Adrenal gland (tissue), 19 donors: ENCODE measurements at places on chromosomes 4 and X. TPM values are rescaled to one million over a fixed set of nuclear protein-coding genes. Genes with fewer than 3 reads are reported as not detected.

DNA sequence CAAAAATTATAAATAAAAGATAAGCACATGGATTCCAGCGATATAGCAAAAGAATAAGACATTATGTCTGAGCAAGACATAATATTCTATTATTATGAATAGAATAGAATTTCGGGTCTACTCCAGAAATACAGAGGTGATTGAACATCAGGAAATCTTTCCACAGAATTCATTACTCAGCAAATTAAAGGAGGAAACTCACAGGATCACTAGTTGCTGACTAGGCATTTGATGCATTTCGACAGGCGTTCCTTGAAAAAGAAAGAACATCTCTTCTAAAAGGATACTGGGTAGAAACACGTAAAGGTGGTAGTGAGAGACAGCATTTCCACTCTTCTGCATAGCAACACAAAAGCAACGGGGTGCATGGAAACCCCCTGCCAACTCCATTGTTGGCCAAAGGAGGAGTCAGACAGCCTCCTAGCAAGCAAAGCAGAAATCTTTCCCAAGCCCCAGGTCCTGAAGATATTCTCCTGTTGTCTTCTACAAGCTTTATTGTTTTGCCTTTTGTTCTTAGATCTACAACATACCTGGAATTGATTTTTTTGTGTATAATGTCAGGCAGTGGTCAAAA, 14.3 kb upstream of the PDZD4 start:
- H3K27ac ChIP-seq = no peak overlapping the region
- H3K4me3 ChIP-seq = no peak overlapping the region
- H3K36me3 ChIP-seq = no peaks in the 10 kb centered on the region
- H3K27me3 ChIP-seq = peaks cover 60% of the 10 kb centered on the region

DNA sequence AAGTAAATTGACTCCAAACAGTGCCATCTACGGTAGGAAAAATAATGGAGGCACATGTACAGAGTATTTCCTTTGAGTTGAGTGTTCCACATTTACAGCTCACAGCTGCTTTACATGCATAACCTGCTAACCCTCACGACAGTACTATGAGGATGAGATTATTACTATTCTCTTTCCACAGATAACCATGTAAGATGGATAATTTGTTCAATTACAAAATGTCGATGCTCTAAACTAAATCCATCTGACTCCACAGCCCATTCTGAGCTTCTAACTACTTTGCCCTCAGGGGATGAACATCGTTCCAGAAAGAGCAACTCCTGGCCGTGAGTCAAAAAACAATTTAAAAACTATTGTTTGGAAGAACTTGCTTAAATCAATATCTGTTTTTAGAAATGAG, 330.4 kb upstream of the NWD2 start:
- no peaks in the 10 kb centered on the region for H3K4me1 ChIP-seq
- no peaks in the 10 kb centered on the region for H3K36me3 ChIP-seq
- no peaks in the 10 kb centered on the region for H3K27me3 ChIP-seq
- H3K27ac ChIP-seq = no peak overlapping the region
- no peak overlapping the region for H3K4me3 ChIP-seq

DNA sequence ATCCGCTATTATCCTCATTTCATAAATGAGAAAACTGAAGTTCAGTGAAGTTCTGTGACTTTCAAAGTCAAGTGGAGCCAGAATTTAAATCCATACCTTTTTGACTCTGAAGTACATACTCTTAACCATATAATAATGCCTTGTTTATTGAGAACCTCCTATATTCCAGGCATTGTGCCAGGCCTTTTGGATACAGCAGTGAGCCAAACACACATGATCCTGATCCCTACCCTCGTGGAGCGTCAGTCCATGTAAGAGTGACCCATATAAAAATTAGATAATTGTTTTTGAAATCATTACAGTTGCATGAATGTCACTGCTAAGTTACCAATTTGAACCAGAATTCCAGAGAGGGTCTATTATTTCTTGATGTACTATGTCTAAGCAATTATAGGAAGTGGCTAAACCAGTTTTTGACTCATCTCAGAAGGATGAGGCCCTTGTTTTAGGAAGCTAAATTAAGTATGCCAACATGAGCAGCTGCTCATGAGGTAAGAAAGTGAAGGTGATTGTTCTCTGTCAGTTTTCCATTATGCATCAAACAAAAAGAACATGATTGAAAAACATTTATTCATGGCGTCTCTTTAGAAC, 289.5 kb downstream of the GLUD2 start:
- no peak for DNase-seq
- H3K36me3 ChIP-seq = no peaks in the 10 kb centered on the region
- H3K27ac ChIP-seq = no peak overlapping the region
- no peaks in the 10 kb centered on the region for H3K27me3 ChIP-seq

GRCh38 chr4:142416711-142417275, 429.3 kb downstream of the INPP4B start:
- H3K4me1 ChIP-seq = no peaks in the 10 kb centered on the region
- DNase-seq = no peak
- H3K4me3 ChIP-seq = no peak overlapping the region
- no peaks in the 10 kb centered on the region for H3K36me3 ChIP-seq

DNA sequence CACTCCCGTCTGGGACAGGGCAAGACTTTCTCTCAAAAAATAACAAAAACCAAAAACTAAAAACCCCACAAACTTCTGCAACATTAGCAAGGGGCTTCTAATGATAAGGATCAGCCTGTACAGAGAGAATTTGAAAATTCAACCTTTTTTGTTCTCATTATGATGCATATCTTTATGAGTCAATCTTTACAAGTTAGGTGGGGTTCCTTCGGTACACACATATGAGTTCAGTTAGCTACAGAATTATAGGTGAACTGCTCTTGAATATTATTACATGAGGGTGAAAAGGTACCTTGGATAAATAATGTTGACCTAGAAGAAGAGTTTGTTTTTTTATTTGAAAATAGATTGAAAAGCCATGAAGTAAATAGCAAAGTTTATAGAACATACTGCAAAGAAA, 252.7 kb downstream of the UNC5C start:
- DNase-seq = no peak
- no peak overlapping the region for H3K27ac ChIP-seq
- H3K4me3 ChIP-seq = no peak overlapping the region
- H3K4me1 ChIP-seq = no peaks in the 10 kb centered on the region

DNA sequence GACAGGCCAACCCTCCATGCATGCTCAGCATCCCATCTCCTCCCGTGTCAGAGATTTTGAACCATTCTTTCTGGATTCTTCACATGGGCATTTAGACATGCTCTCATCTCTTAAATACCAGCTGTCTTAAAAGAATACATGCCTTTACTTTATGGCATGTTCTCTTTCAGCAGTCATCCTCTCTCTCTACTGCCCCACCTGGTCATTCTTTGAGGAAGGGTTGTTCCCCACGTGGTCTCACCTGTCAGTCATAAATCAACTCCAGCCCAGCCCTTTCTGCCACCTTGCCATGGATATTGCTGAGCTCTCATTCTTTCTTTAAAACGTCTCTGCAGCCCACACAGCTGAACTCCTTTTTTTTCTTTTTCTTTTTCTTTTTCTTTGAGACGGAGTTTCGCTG, 111.3 kb downstream of the ARHGAP10 start:
- no peaks in the 10 kb centered on the region for H3K36me3 ChIP-seq
- no peak overlapping the region for H3K4me3 ChIP-seq
- peaks cover 1% of the 10 kb centered on the region for H3K4me1 ChIP-seq
- no peaks in the 10 kb centered on the region for H3K27me3 ChIP-seq

- H3K4me1 ChIP-seq = peaks cover 25% of the 10 kb centered on the region
- DNase-seq = no peak
- no peaks in the 10 kb centered on the region for H3K27me3 ChIP-seq
- H3K27ac ChIP-seq = peak overlapping the region; percentile 82
- H3K4me3 ChIP-seq = no peak overlapping the region
These were observed 9.9 kb upstream of the ANAPC4 start for GRCh38 chr4:25367004-25367621.

- H3K27me3 ChIP-seq = no peaks in the 10 kb centered on the region
- no peak for DNase-seq
- no peak overlapping the region for H3K27ac ChIP-seq
- no peaks in the 10 kb centered on the region for H3K4me1 ChIP-seq
These were observed 538.7 kb upstream of the NR3C2 start for GRCh38 chr4:148980782-148981480.

- no peaks in the 10 kb centered on the region for H3K36me3 ChIP-seq
- no peak overlapping the region for H3K27ac ChIP-seq
- no peaks in the 10 kb centered on the region for H3K4me1 ChIP-seq
These were observed 127.0 kb downstream of the COX18 start for GRCh38 chr4:72942565-72942964.

DNA sequence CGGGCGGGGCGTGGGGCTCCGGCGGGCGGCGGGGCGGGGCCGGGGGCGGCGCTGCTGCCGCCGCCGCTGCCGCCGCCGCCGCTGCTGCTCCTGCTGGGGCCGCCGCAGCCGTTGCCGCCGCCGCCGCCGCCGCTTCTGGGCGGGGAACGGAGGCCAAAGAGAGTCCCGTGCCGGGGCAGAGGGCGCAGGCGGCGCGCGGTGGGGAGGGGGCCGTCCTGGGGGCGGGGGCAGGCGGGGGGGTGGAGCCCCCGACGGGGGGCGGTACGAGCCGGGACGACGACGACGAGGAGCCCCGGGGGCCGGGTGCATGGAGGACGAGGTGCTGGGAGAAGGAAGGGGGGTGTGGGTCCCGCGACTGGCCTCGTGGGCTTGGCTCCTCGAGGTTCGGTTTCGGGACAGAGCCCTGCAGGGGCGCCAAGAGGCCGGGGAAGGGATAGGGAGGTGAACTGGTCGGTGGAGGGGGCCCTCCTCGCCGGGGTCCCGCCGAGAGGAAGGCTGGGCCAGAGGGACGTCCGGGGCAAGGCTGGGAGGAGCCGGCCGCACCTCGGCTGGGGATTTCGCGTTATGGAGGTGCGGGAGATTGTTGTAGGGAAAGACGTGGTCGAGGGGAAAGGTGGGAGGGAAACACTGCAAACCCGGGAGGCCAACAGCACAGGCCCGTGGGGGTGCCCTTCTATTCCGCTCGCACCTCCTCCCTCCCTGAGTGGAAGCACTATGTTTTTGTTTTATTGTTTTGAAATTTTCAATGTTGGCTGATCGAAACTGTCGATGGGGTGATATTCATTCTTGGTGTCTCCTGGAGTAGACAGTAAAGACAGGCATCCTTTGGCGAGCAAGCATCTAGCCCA, 1.9 kb downstream of the BCORL1 start:
- H3K4me1 ChIP-seq = peaks cover 7% of the 10 kb centered on the region
- DNase-seq = peak; percentile 40
- H3K27me3 ChIP-seq = no peaks in the 10 kb centered on the region

DNA sequence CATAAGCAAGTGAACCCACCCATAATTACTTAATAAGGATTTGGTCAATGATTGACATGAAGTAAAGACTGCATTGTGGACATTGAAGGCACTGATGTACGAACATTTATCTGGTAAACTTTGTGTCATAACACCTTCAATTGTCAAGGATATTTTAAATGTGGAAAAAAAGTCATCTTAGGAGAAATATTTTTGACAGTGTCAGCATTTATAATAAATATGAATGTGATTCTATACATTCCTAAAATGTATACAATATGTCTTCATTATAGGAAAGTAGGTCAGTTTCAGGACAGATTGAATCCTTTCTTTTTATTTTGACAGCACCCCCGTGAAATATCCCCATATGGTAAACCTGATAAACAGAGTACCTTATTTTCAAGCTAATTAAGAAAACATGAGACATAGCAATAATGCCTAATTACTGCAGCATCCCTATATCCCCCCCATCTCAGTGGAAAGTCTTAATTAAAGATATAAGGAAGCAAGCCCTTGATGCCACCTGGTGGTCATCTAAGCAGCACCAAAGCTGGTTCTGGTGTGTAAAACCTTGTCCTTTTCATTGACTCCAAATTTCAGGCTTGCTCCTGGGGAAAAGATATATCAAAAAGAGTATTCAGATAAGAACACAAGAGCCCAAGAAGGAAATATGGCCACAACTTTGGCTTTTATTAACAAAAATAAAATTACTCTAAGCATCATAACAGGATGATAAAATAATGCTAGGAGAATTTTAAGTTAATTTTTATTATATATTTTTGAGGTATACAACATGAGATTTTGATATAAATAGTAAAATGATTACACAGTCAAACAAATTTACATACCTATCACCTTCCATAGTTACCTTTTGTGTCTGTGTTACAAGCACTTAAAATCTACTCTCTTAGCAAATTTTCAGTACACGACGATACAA, 379.7 kb downstream of the TLL1 start:
- H3K36me3 ChIP-seq = no peaks in the 10 kb centered on the region
- no peaks in the 10 kb centered on the region for H3K4me1 ChIP-seq
- H3K4me3 ChIP-seq = no peak overlapping the region
- no peaks in the 10 kb centered on the region for H3K27me3 ChIP-seq
- H3K27ac ChIP-seq = no peak overlapping the region
- peak; percentile 10 for DNase-seq

GRCh38 chr4:40244606-40245005, 47.8 kb downstream of the RHOH start:
- H3K27ac ChIP-seq = no peak overlapping the region
- H3K4me1 ChIP-seq = no peaks in the 10 kb centered on the region
- no peak overlapping the region for H3K4me3 ChIP-seq
- H3K27me3 ChIP-seq = no peaks in the 10 kb centered on the region
- DNase-seq = no peak

DNA sequence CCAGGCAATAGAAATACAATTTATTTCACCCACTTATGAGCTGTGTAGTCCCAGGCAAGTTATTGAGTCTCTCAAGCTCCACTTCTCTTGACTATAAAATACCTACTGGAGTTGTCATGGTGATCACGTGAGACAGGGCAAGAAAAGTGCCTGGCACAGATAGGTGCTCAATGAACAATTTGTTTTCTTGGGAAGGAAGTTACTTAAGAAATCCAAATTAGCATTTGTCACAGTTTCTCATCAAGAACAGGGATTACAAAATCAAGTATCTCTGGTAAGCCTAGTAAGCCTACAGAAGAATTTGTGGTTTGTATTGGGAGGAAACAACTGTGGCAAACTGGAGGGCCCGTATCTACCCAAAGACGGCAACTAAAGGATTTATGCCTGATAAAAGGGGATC, 37.5 kb upstream of the RASGEF1B start:
- no peak for DNase-seq
- H3K4me1 ChIP-seq = no peaks in the 10 kb centered on the region
- H3K36me3 ChIP-seq = no peaks in the 10 kb centered on the region
- no peaks in the 10 kb centered on the region for H3K27me3 ChIP-seq

DNA sequence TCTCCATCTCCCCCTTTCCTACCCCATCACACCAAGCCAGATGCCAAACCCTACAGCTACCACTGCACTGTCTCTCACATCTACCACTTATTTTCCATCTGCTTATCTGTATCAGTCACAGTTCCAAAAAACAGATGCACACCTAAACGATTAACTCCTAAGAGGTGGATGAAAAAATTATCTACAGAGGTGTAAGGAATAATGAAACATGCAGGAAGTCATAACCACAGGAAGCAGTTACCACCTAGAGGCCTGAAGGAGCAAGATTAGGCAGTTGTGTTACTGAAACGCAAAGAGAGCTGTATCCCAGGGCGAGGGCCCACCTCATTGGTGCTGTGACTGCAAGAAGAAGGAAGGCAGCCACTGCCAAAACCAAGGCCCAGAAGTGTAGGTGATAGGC, 87.8 kb upstream of the FAM241A start:
- no peak for DNase-seq
- no peaks in the 10 kb centered on the region for H3K27me3 ChIP-seq
- H3K36me3 ChIP-seq = no peaks in the 10 kb centered on the region
- no peak overlapping the region for H3K4me3 ChIP-seq
- no peaks in the 10 kb centered on the region for H3K4me1 ChIP-seq
- no peak overlapping the region for H3K27ac ChIP-seq

GRCh38 chrX:15888062-15888461, 33.4 kb upstream of the AP1S2 start:
- no peak for DNase-seq
- peaks cover 17% of the 10 kb centered on the region for H3K27me3 ChIP-seq
- no peak overlapping the region for H3K27ac ChIP-seq
- no peak overlapping the region for H3K4me3 ChIP-seq
- H3K36me3 ChIP-seq = no peaks in the 10 kb centered on the region

ENPEP gene
- total RNA-seq = 4.8 TPM

CACNA1F gene
- not detected for total RNA-seq

SPON2 gene
- 206 TPM for total RNA-seq

IRS4 gene
- total RNA-seq = not detected

PAGE4 gene
- 3.9 TPM for total RNA-seq

SRPK3 gene
- 0.69 TPM for total RNA-seq
